Nephron progenitor cell (in vitro differentiated cells): ENCODE measurements at places on chromosomes 7 and 10.

GRCh38 chr7:26863518-26864308 is 677 bp downstream of the SKAP2 start:
- DNase-seq = no peak

DNA sequence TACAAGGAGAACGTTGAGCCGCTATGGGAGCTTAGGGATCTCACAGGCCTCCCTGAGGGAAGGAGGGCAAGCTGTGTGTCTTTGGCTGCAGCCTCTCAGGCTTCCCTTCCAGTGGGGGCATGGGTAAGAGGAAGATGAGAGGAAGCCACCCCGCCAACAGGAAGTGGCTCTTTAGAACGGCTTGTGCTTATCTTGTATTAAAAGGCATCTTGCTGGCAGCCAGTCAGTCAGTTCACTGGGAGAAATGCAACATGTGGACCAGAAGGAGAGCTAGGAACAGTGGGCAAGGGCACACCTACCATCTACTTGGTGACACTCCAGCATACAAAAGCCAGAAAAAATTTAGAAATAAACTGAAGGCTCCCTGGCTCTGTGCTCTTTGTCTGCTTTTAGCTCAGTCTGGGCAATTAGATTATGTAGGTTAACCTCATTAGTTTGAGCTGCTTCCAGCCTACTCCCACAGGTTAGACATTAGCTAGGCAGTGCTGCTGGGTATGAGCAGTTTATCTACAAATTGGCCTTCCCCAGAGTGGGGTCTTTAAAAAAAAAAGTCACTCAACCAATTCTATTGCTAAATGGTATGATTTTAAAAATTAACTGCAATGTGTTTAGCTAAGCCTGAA is 595.9 kb downstream of the KCNMA1 start:
- DNase-seq = no peak

DNA sequence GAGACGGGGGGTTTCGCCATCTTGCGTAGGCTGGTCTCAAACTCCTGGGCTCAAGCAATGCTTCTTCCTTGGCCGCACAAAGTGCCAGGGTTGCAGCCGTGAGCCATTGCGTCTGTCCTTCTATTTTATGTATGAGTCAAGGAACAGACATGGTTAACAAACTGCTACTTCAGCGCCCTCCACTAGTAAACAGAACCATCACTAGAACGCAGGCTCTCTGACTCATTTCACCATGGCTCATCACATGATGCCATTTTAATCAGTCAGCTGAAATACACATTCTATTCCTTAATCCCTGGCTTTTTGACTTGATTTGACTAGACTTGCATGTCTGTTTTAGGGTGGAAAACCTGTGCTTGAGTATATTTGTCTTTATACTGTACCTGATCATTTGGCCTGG is 41.3 kb downstream of the CELF2 start:
- no peak for DNase-seq

- DNase-seq = no peak
These were observed 187.3 kb downstream of the CXCL12 start for GRCh38 chr10:44197646-44198045.

- no peak for DNase-seq
These were observed 170.8 kb upstream of the KMT2E start for GRCh38 chr7:104843198-104843597.

DNA sequence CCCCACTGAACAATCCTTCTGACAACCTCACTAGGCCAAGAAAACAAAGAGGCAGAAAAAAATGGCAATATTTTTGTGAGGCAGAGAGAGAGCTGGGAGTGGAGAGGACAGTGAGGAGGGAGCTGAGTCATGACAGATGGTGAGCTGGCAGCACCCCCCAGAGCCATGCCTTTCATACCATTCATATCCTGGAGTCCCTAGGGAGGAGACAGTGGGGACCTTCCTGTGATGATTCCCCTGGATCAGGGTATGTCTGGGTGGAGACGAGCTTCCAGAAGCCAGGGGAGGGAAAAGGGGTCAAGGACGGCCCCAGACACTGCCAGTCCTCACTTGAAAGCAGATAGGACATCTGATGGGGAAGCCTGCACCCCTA is 160.5 kb downstream of the ADAM12 start:
- DNase-seq = no peak

DNA sequence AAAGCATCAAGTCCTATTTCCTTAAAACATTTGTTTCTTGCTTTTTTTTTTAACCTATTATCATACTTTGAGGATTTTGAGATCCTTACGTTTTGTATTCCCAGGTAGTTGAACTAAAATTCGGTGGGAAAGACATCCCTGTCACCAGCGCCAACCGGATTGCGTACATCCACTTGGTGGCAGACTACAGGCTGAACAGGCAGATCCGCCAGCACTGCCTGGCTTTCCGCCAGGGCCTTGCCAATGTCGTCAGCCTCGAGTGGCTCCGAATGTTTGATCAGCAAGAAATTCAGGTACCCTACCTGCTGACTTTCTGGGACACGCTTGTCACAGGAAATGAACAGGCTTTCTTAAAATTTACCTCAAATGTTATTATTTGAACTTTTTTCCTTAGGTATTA is 83.0 kb upstream of the DNAJB6 start:
- DNase-seq = no peak

GRCh38 chr7:126856691-126857291 is 395.9 kb downstream of the GRM8 start:
- no peak for DNase-seq

DNA sequence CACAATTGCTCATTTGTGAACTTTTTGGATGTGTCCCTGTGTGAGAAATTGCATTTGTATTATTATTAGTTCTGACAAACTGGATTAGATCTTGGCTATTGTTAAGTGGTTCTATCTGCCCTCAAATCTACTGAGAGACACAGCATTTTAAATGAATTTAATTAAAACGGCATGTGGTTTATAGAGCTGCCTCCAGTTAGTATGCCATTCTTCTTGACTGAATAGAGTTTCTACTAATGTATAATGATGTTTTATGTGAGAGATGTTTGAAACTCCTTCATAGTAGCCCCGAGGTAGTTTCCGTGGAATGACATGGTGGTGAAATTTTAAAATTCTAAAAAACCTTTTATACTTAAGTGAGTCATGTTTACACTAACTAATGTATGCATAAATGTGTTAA is 110.9 kb downstream of the DYNC1I1 start:
- no peak for DNase-seq

GRCh38 chr7:50262916-50263690 is 41.4 kb upstream of the IKZF1 start:
- no peak for DNase-seq

- no peak for DNase-seq
These were observed 253.8 kb downstream of the CSTF2T start for GRCh38 chr10:51445588-51445987.
